T-helper 22 cell (primary cell): ENCODE measurements at places on chromosomes 2 and 18.

GRCh38 chr2:30764021-30764800 is 43.0 kb downstream of the CAPN13 start:
- DNase-seq: no peak

- no peak for DNase-seq
Observed at GRCh38 chr2:18066066-18066465, 187.6 kb downstream of the KCNS3 start.

DNA sequence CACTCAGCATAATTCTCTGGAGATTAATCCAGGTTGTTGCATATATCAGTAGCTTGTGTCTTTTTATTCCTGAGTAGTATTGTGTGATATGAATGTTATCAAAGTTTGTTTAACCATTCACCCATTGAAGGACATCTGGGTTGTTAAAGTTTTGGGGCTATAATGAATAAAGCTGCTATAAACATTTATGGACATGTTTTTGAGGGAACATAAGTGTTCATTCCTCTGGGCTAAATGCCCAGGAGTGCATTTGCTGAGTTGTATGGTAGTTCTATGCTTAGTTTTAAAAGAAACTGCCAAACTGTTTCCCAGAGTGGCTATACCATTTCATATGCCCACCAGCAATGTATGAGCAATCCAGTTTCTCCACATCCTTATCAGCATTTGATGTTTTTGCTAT is 21.8 kb upstream of the KCNJ13 start:
- no peak for DNase-seq

- DNase-seq: no peak
Observed at GRCh38 chr2:64448041-64448426, 5.9 kb upstream of the LGALSL start.

- DNase-seq: no peak
Observed at GRCh38 chr18:73647391-73647790, 500.2 kb downstream of the FBXO15 start.

- DNase-seq: no peak
Observed at GRCh38 chr2:76640905-76641304, 881.3 kb downstream of the LRRTM4 start.

DNA sequence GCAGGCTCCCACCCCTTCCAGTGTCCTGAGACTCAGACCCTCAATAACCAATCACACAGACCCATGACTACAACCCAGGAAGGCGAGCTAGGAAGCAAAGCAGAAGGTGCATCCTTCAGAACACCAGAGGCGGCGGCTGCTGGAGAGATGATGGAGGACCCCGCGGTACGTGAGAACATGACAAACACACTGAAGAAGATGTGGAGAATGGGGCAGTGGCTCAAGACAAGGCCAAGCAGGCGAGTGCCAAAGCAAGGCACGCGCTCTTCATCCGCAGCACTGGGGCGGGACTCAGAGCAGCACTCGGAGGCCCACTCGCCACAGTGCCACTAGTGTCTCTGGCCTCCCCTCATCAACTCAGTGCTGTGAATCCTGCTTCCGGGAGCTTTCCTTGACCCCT is 13.7 kb downstream of the ERFE start:
- no peak for DNase-seq

GRCh38 chr2:127105656-127106456 is 1.1 kb downstream of the BIN1 start:
- DNase-seq: no peak

DNA sequence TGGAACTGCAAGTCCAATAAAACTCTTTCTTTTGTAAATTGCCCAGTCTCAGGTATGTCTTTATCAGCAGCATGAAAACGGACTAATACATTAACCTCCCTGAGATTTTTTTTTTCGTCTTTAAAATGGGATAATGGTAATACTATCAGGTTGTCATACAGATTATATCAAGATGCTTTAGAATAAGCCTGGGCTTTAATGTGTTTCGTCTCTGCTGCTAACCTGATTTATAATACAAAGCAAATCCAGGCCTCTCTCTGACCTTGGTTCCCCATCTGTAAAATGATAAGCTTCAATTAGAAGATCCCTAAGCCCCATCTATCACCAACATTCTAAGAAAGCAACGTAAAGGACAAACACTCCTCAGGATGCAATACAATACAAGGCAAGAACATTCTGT is 283.5 kb downstream of the LRATD1 start:
- no peak for DNase-seq

DNA sequence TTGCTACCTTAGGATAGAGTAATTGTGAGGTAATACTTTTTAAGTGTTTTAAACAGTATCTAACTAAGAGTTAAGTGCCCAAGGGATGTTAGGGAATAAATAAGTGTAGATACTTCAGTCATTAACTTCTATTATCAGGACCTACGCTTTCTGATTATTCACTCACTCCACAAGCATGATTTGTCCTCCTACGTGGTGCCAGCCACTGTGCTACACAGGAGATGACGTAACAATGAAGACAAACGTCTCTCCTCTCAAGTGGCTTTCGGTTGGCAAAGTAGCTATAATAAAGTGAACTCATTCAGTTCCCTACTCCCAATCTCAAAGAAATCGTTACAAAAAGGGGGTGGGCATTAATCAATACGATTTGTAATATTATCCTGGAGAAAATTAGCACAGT is 100.9 kb upstream of the SETBP1 start:
- DNase-seq: no peak

DNA sequence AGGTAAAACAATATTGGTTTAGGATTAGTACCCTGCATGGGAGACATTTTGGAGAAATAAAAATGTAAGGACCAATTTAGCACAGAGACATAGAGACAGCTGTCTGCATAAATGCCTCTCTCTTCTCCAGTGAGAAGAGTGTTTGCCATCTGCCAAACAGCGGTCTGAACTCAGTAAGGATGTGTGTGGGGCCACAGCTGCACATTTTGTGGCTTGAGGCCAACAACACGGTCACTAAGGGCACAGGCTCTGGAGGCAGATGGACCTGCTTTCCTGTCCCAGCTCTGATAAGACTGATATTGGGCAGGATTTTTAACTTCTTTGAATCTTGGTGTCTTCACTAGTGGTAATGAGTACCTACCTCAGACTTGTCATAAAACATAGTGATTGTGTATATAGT is 10.2 kb downstream of the ZBTB14 start:
- no peak for DNase-seq

DNA sequence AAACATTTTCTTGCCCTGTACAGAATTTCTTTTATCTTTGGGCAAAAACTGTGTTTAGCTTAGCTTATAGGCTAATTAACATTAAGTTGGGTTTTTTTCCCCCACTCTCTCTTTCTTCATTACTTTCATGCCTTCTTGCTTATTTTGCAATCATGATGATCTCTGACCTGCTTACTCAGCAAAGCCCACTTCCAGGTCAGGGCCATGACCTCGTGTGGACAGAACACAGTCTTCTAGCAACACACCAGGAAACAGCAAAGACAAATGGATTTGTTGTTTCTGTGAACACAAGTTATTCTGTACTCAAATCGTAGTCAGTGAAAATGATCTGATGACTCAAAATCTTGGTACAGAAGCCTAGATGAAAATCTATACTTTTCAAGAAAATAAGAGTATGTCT is 60.7 kb downstream of the SPATS2L start:
- DNase-seq: no peak

GRCh38 chr2:20108655-20109396 is 57.4 kb upstream of the LAPTM4A start:
- no peak for DNase-seq

- no peak for DNase-seq
Observed at GRCh38 chr2:69997015-69997830, 35.8 kb upstream of the ASPRV1 start.

DNA sequence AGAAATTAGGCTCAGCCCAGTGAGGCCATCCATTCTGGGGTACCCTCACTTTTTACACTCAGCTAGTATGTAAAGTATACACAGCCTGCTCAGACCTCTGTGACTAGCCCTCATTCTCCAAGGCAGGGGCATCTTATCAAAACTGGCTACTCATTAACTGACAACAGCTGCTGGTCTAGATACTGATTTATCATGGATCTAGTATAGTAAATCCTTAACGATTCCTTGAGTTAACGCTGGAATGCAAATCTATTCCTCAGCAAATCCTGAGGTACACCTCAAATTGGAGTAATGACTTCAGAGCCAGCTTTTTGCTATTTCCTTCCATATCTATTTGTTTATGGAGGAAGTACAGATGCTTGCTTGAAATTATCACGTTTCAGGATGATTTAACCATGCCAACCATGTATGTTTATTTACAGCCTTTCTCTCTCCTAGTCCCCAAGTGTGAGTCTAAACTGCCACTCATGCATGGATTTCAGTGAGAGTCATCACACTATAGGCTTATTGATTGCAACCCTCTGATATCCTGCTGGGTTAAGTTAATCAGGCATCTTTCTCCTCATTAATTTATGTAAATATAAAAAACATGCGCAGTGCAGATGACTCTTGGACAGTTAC is 70.2 kb upstream of the DOK6 start:
- no peak for DNase-seq

DNA sequence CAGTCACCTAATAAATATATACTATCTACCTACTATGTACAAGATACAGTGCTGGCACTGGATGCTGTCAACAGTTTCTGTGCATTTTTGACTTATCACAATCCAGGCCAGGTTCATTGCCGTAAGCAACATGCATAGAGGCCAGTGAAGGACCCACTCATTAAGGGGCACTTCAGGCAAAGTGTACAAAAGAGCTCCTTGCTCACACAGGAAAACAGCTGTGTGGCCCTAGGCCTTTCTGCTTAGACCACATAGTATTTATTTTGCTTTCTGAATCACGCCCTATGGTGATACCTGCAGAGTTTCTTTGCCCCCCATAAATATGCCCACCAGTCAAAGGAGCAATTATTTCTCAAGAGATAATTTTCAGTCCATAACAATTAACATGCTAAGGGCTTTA is 39.6 kb upstream of the STAT4 start:
- DNase-seq: no peak

- DNase-seq: peak; percentile 7
Observed at GRCh38 chr2:101474731-101475384, at the start of gene RFX8. RFX8 (minus strand) TSS chr2:101475112; CDS start chr2:101466848, 8,264 bp downstream.

DNA sequence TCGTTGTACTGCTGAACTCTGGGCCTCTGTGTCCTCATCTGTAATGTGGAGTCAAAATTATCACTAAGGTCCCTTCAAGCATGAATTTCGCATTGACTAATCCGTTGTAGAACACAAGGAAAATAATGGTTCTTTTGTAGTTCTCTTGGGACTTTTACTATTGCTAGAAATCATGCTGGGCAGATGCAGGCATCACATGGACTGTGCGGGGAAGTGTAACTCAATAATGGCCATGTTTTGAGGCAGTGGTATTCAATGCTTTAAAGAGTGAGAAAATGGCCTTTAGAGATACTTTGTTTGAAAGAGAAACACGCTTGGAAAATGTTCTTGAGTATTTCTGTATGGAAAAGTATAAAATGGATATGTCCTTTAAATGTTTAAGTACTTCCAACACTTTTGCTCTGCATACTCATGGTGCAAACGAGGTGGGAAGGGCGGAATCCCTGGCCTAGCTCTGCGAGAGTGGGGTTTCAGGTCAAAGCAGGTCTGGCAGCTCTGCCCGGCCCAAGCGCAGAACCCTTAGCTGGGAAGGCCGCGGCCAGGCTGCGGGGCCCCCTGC is 117.3 kb upstream of the MSTN start:
- DNase-seq: no peak

- peak; percentile 54 for DNase-seq
Observed at GRCh38 chr2:127025359-127026166, 81.4 kb downstream of the BIN1 start.

GRCh38 chr18:2797951-2798350 is 48.9 kb upstream of the EMILIN2 start:
- DNase-seq: no peak

- no peak for DNase-seq
Observed at GRCh38 chr18:61900504-61901281, 7.9 kb upstream of the RNF152 start.

GRCh38 chr18:6310714-6311113 is 104.0 kb downstream of the L3MBTL4 start:
- DNase-seq: no peak

- no peak for DNase-seq
Observed at GRCh38 chr2:60556175-60556574, 2.7 kb upstream of the BCL11A start.

DNA sequence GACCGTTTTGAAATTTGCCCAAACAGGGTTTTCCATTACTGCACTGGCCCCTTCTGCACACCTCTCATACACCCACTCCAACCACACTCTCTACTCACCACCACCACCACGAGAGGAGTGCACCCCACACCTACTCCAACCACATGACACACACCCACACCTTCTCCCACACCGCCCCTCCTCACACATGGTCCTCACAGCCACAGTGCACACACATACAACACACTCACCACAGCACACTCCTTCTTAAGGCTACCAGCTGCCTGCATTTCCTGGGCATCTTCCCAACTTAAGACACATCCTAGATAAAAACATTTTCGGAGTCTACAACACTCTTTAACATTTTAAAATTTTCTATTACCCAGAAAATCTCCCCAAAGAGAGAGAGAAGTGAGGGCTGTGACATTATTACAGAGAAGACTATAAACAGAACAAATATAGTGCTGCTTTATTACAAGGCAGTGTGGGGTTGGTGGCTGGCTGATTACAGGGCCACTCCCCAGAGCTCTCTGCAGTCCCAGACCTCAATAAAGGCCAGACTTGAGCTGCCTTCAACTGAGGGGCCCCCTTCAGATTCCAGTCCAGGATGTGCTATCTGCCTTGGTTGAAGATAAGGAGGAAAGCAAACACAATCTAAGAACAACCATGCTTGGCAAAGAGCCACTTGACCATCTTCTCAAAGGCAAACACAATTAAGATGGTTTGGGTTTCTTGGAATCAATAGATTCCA is 36.1 kb downstream of the NHEJ1 start:
- no peak for DNase-seq
